NCI-H345 (cell line): ENCODE measurements at places on chromosomes 16 and 17.

DNA sequence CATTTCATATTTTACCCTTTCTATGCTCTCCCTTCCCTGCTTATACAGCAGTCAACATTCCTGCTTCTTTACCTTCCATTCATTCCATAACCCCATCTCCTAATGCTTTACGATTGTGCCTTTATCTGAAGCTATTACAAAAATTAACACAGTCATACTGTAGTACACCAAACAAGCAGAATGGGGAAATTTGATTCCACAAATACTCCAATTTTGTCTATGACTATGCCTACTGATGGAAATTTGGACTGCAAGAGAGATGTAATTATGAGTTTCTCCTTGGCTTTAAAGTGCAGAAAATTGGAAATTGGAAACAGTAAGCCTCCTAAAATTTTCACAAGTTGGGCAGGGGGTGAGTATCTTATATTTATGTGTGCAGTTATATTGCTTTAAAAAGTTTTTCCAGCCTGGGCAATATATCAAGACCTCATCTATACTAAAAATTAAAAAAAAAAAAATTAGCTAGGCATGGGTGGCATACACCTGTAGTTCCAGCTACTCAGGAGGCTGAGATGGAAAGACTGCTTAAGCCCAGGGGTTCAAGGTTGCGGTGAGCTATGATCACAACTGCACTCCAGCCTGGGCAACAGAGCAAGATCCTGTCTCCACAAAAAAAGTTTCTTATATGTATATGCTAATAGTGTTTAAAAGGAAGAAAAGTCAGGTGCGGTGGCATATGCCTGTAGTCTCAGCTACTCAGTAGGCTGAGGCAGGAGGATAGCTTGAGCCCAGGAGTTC is 3.0 kb downstream of the APPBP2 start:
- DNase-seq, result no peak

DNA sequence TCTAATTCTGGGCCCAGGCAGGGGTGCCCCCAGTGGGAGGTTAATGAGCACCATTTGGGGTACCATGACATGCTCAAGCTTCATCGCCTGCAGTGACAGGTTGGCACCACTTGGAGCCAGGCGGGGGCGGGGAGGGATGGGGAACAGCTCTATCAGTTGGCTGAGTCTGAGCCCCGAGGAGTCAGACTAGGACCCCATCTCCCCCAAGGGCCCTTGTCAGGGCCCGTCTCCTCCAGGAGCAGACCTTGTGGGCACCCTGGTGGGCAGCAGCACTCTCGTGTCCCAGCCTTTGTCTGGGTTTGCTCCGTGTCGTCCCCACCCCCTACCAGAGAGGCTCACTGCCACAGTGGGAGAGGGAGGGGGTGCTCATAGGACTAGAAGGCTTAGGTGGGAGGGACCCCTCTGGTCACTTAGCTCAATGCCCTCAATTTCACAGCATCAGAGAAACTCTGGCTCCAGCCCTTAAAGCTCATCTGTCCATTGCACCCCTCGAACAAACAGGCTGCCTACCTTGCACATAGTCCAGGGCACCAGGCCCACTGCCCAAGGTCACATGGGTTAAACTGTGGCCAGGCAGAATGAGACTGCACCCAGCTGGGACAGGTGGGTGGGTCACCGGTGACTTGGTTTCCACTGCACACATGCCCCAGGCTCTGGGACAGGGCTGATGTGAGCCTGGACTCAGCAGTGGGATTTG is 4.1 kb downstream of the PPP1R9B start:
- DNase-seq, result no peak

DNA sequence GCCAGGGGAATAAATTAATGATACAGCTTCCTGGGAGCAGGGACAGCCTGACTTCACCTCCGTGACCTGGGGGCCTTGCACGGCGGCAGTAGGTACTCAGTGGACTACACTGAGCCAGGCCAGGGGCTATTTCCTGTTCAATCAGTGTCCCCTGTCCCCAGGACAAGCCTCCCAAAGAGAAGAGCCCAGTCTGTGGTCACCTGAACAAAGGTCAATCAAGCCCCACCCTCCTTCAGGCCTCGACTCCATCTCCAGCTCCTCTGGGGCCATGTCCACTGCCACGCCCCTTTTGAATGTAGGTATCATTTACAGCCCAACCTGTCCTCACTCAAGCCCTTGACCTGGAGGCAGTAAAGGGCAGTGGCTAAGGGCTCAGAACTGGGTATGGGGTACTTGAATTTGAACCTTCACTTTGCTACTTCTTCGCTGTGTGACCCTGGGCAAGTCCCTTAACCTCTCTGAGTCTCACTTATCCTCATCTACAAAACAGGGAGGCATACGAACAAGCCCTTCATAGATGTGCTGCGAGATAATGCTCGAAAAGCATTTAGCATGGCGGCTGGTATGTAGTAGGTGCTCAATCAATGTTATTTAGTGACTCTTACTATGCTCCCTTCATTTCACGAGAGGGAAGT is 29.0 kb downstream of the MYH11 start:
- no peak for DNase-seq

DNA sequence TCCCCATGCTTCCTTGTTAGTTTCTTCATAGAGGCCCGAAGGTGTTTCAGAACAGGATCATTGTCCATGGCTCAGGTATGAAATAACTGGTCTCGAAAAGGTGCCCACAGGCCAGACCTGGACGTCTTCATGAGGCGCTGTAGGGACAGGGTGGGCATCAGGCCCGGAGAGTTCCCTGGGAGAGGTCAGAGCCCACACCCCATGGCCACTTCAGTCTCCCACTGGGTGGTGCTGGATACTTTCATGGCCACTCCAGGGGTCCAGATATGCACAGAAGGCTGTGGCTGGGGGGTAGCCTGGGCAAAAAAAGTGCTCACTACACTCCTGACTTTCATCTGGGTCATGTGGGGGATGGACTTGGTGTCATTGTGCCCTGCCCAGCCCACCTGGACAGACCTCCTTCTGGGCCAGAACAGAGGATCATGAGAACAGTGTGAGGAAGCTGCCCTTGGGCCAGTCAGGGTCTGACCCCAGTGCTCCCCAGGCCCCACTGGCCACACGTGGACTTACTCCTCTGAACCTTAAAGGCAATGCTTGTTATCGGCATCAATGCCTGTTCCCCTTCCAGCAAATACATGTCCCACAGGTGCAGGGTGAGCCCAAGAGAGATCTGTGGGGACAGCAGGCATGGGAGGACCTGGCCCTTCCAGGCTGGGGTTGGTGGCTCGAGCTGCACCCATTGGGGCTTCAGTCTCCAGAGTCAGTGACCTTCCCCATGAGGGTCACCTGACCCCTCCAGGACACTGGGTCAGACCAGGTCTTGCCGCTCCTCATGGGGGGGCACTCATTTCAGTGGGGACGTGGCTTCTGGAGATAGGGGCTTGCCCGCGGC is 36.9 kb downstream of the LGALS9 start:
- DNase-seq, result no peak

- no peak for DNase-seq
These were observed 16.0 kb downstream of the C17orf100 start for GRCh38 chr17:6667516-6667915.

- no peak for DNase-seq
These were observed 109.6 kb upstream of the CACNG3 start for GRCh38 chr16:24146518-24146917.

DNA sequence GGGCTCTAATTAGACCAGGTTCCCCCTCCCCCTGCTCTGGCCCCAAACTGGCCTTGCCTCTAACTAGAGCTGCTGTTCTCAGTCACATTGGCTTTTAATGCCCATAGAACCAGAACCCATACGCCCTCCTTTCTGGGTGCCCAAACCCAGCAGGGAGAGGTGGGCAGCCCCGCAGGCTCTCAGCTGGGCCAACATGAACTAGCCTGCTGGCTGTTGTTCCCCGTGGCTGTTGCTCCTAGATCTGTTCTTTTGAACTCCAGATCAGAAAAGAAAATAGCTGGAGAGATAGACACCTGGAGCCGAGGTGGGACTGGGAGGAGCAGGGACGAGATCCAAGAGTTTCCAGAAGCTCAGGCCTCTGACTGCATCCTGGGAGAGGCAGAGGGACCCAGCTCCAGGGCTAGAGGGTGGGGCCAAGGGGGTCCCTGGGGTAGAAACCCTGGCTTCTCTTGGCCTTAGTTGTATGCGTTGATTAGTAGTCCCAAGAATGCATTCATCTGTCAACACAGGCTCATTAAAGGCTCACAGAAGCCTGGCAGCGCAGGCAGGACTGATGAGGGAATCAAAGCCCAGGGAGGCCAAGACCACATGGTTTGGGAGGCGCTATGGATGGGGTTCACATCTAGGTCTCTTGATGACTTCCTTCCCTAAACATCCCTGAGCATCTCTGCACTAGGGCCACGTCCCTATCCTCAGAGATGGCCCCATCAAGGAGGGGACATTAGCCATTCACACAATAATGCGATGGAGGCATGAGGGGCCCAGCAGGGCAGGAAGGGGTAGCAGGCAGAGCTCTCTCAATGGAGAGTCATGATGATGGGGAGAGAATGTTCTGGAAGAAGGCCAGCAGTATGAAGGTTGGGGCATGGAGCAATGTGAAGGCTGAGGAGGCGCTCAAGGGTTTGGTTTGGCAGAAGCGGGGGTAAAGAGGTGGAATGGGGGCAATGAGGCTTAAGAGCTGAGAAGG is 1.3 kb upstream of the CPSF4L start:
- no peak for DNase-seq
